Keratinocyte (primary cell): ENCODE measurements at places on chromosomes 7 and 10.

DNA sequence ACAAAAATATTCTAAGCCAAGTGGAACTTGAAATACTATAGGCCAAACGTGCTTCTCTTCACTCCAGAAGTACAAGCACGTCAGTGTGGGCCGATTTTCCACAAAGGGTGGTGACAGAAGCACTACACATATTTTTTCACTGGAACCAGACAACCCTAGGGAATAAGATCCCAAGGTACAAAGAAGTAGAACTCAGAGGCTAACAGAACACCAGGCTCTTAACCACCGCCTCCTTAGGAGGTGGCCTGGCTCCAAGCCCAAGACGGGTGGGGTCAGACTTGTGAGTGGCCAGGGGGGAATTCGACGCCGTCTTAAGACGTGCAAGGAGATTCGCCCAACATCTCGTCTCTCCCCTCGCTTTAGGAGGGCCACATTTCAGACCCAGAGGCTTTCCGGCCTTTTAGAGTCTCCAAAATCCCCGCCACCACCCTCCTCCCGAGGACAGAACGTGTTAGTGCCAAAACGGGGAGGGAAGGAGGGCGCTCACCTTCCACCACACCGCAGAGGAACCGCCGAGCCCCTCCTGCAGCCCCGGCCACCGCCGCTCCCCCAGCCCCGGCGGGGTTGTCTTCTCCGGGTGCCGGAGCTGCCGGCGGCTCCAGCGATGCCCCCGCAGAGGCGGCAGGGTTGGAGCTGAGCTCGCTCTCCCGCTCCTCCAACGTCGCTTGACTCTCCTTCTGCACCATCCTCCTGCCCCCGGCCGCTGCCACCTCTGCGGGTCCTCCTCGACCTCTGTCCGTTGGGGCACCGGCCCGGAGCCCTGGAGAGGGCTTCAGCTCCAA is 716 bp downstream of the OGA start:
- peak; percentile 62 for DNase-seq

- DNase-seq, result no peak
These were observed 48.8 kb upstream of the CD36 start for GRCh38 chr7:80589631-80590030.

DNA sequence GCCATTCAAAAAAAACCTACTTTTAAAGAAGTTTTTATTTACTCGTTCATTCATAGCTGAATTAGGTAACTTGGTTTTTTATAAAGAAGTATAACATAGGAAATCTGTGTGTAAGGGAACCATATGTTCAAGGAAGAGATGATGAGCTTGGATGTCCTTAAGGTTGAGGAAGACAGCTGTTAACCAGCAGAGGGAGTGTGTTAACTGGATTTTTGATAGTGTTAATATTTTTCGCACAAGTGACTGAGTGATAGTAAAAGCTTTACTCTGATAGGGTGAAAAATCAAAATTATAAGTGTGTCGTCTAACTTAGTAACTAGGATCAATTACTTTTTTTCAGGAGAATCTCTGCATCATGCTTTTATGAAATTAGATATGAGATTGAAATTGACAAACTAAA is 134.7 kb downstream of the ARL5B start:
- DNase-seq, result no peak

- no peak for DNase-seq
These were observed 106.2 kb downstream of the SNX10 start for GRCh38 chr7:26397796-26398426.

GRCh38 chr10:60769406-60769805 is 8.9 kb upstream of the CDK1 start:
- no peak for DNase-seq

DNA sequence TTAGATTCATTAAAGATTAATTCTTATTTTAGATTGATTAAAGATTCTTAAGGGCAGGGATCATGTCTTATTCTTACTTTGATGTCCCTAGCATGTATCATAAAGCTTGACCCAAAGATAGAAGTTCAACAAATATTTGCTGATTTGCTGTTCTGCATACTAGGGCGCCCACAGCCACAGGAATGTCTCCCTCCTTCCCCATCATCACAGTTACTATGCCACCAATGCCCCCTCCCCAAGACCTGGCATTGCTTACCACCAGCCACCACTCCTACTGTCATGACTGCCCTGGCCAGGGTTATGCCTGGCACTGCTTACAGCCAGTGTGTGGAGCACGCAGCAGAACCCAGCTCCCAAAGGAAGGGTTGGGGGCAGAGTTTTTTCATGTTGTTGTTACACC is 86.7 kb upstream of the AGK start:
- DNase-seq, result no peak

- no peak for DNase-seq
These were observed 43.8 kb downstream of the LRRC18 start for GRCh38 chr10:48895803-48896195.

DNA sequence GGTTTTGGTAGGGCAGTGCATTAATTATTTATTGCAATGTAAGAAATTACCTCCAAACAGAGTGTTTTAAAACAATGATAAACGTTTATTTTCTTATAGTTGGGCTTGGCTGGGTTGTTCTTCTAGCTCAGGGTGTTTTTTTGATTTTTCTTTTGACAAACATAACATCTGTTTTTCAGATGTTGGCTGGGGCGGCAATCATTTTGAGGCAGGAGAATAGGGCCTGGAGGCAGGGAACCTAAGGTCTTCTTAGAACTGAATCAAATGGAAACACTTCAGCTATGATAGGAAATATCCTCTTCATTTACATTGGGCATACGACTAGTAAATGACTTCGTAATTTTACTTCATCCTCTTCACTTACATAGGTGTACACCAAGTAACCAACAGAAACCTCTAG is 47.4 kb upstream of the NAMPT start:
- no peak for DNase-seq

DNA sequence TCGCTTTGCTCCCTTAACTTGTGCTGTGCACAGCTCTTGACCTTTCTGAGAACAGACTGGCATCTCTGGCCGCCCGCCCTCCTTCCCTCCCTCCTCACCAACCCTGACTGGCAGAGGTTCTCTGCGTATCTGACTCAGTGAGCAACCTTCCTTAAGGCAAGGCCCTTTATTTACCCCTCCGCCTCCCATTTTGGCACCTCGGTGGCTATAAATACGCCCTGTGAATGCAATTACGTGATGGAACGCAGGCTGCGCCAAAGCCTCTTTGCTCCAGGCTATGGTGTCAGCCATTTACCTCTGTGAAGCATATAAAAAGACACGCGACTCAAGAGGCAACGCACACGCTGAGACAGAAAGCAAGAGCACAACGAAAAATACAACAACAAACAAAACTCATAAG is 764.3 kb downstream of the SUGCT start:
- peak; percentile 89 for DNase-seq

GRCh38 chr7:111113263-111114017 is 22.5 kb downstream of the LRRN3 start:
- no peak for DNase-seq

DNA sequence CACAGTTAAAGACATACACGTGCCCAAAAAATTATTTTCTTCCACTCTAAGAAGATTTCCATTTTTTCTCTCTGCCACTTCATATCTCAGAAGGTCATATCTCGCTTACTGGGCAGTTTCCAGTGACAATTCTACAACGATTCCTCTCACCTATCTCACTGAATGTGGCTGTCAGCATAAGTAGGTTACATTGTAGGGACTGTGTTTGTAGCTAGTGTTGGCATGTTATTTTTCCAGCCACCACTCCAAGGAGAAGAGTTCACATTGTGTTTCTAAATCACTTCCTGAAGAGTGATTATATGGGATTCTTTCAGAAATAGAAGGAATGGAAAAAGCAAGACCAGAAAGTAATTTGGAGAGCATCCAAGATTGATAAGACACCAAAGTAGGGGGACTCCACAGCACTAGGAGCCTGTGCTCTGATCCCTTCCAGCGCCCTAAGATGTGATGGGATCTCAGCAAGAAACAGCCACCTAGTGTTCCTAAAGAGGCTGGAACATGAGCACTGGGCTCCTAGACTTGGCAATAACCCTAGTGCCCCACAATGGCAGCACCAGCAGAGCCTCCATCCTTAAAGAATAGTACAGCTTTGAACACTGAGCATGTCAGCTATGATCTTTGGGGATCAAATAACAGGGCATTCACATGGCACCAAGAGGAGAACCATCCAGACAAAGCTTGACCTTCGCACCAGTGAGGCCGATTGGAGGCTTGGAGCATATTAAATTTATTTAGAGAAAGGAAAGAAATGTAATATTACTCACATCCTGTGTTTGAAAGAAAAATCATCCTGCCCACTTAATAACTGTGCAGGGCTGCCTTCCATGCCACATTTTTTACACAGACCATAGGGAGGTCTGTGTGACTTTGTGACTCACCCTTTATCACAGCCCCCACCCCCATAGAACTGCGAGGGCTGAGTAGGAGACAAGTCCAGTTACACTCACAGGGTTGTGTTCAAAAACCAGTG is 51.8 kb downstream of the CAV1 start:
- no peak for DNase-seq

DNA sequence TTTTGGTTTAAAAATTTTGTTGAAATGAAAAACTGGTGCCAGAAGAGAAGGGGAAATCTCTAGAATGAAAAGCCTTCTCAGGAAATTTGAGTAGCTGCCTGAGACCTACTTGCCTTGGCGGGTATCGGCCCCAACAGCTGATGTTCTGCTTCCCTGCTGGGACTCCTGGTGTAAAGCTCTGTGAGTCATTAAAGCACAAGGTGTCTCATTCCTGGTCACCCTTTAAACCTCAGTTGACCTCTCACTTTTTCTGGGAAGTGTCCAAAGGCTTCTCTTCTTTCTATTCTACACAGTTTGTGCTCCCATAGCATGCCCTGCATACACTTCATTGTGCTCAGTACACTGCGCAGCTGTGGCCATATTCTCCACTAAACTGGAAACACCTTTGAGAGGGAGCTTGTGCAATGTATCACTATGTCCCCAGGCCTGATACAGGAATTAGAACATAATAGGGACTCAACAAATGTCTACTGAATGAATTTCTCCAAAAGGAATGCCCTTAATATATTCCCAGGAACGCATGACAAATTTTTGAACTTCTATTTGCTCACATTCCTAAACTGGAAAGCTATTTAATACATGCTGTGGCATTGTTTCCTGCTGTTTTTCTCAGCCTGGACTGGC is 303.9 kb downstream of the SDHAF3 start:
- no peak for DNase-seq

GRCh38 chr10:13347500-13348156 is 465 bp downstream of the SEPHS1 start:
- no peak for DNase-seq

GRCh38 chr7:585873-586272 is 66.2 kb upstream of the PDGFA start:
- DNase-seq, result no peak
